Chondrocyte (in vitro differentiated cells): ENCODE measurements at places on chromosomes 1 and 21.

- no peaks in the 10 kb centered on the region for H3K27me3 ChIP-seq
- no peak for DNase-seq
- peaks cover 5% of the 10 kb centered on the region for H3K36me3 ChIP-seq
- peak overlapping the region; percentile 88 for H3K27ac ChIP-seq
Measured at GRCh38 chr1:43990271-43991199, 864 bp upstream of the CCDC24 start.

DNA sequence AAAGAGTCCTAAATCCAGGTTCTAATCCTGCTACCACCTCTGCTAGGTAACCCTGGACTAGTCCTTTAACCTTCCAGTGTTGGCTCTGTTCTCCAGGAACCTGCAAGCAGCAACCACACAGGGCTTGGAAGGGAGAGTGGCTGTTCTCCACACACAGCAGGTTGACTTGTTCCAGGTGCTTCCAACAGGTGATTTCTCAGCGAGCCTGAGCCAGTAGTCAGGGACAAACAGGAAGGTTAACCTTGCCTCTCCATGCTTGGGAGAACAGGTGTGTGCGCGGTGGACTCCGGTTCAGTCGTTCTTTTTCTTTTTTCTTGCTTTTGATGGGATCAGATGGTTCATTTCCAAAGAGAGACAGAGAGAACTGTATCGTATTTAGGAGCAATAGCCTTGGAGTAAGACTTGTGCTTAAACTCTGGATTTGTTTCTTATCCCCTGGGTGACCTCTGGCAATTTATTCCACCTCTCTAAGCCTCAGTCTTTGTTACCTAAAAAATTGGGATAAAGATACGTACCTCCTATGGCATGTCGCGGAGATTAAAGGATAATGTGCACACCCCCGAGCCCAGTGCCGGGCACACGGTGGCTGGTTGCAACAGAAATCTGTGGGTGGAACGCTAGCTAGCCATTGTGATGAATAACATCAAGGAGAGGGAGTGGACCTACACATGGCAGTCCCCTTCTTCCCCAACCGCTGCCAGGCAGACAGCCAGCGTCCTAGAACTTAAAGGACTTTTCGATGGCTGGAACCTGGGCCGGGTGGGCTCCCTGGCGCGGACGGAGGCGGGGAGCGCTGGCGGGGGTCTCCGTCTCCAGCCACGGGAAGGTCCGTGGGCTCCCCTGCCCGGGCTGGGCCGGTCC, 583 bp upstream of the CACHD1 start:
- H3K36me3 ChIP-seq, result no peaks in the 10 kb centered on the region
- peaks cover 8% of the 10 kb centered on the region for H3K27me3 ChIP-seq
- H3K4me1 ChIP-seq, result peaks cover 31% of the 10 kb centered on the region
- H3K27ac ChIP-seq, result no peak overlapping the region
- peak overlapping the region; percentile 83 for H3K4me3 ChIP-seq

GRCh38 chr1:82116105-82116504, 315.4 kb downstream of the ADGRL2 start:
- no peak for DNase-seq
- peaks cover 5% of the 10 kb centered on the region for H3K4me1 ChIP-seq
- no peaks in the 10 kb centered on the region for H3K27me3 ChIP-seq

GRCh38 chr1:217253985-217254384, 376.9 kb downstream of the GPATCH2 start:
- no peak overlapping the region for H3K4me3 ChIP-seq
- peaks cover 11% of the 10 kb centered on the region for H3K27me3 ChIP-seq
- H3K36me3 ChIP-seq, result no peaks in the 10 kb centered on the region
- no peak overlapping the region for H3K27ac ChIP-seq
- H3K4me1 ChIP-seq, result no peaks in the 10 kb centered on the region
